Activated naive CD4-positive, alpha-beta T cell treated with anti-CD3 and anti-CD28 coated beads, Interleukin-2, amount 50 U/mL, for 16 hours (primary cell): ENCODE measurements at places on chromosomes 13 and 19.

GRCh38 chr19:35223084-35223790 lies 5.3 kb downstream of the FAM187B start:
- DNase-seq, result no peak

DNA sequence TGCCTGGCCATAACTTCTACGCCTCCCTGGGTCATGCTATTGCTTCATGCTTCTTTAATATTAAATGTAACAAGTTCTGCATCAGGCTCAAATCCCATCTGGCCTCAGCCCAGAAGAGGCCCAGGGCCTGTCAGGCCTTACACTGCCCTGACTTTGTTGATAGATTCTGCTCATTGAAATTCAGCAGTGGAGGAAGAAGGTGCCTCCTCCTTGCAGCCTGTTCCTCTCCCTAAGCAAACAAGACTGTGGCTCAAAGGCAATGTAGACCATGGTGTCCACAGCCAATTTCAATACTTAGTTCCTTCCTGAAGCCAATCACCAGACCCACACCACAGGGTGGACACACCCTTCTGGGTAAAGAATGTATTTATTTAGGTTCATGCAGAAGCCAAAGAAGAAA lies 59.4 kb downstream of the LACC1 start:
- no peak for DNase-seq

DNA sequence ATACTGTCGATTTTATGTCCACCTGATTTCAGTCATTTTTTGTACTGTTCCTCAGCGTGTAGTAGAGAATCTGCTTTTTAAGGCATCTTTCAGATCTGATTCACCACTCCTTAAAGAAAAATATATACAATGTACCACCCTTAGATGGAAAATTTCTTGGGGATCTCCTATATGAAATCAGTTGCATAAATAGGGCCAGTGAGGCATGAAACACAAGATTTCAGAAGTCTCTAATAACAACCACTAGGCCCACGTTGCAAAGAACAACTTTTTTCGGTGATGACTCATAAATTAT lies 1.4 kb downstream of the USP12 start:
- no peak for DNase-seq

DNA sequence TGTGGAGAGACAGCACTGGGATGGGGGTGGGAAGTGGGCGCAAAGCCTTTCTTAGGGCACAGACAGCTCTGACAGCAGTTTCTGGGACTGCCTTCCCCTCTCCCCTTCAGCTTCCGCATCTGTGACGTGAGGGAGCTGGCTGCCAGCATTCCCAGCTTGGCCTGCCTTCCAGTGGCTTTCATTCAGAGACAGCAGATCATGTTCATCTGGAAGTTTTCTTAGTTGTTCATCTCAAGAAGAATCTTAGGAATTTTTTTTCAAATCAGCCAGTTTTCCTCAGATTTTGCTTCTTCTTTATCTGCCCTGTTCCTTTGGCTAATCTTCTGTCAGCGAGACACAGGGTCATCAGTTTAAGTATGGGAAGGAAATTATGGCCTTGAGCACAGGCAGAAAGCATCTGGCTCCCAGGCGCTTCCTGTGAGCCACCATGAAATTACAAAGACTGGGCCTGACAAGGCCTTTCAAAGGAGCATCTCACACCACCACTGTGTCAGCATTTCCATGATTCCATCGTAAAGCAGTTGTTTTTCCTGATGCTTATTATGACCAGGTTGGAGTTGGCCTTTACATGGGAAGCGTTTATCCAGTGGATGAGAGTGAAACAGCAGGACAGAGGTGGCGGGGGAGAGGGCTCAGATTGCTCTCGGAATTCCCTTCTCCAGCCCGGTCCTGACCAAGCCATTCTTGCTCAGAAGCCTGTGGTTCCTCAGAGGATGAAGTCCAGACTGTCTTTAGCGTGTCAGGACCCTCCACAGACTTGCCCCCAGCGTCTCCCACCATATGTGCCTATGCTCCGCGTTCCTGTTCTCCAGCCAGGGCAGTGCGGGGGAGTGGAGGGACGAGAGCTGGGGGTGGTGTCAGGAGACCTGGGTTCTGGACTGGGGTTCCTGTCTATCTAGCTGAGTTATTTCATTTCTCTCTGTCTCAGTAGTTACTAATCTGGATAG lies 43.6 kb downstream of the ARHGAP35 start:
- no peak for DNase-seq

DNA sequence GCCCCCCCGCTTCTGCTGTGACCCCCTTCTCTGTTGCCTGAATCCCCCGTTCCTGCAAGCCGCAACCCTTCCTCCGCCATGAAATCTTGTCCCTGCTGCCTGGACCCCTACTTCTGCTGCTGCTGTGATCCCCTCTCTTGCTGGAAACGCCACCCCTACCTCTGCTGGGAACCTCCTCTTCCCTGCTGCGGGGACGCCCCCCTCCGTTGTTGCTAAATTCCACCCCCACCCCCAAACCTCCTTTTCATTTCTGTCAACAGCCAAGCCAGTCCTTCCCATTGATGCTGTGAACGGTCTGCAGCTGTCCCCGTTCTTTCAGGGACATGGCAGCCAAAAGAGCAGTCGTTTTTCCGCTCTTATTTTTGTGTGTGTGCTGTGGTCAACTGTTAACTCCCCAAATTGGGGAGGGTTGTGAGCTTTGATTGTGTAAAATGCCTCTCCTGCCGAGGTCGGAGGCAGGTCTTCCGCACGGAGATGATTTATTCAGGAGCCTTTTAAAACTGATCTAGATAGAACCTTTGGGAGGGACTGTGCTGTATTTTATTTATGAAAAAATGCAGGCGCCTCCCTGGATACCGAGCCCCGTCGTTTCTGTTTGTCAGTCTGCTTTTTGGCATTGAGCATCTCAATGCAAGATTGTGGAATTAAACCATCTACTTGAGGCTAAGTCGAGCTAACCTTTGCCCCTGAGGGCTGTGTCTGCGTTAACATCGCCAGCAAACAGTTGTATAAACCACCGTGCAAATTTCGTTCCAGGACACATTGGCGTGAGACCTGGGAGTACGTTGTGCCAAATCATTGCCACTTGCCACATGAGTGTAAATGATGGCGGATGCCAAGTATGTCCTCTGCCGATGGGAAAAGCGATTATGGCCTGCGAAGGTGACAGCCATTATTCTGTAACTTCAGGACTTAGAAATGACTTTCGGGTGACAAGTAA lies 27.9 kb upstream of the NDUFS7 start:
- no peak for DNase-seq

DNA sequence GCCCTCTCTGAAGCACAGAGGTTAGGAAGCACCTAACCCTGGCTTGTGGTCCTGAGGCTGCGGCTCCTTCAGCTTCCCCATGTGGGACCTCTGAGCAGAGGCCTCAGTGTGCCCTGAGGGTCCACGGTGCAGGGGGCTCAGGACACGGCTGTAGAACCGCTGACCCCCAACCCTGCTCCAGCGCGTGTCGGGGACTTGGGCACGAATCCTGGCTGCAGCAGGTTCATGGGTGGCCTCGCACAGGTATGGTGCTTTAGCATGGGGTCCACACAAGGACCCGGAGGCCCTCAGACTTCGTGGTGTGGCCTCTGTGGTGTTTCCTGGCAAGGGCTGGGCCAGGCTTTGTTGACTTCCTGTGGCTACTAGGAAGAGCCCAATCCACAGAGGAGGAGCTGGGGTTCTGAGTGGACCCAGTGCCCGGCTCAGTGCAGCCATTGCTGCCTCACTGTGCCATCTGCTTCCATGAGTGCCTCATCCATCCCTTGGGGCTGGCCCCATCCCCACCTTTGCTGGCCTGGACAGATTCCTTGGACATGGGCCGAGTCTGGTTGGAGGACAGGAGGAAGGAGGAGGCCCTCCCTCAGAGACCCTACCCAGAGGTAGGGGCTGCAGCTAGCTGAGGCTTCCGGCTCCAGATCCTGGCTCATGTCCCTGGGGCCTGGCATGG lies 24.5 kb downstream of the ZBTB7A start:
- DNase-seq, result no peak

- no peak for DNase-seq
Observed at GRCh38 chr13:68588623-68589022, 1358.5 kb upstream of the PCDH9 start.

DNA sequence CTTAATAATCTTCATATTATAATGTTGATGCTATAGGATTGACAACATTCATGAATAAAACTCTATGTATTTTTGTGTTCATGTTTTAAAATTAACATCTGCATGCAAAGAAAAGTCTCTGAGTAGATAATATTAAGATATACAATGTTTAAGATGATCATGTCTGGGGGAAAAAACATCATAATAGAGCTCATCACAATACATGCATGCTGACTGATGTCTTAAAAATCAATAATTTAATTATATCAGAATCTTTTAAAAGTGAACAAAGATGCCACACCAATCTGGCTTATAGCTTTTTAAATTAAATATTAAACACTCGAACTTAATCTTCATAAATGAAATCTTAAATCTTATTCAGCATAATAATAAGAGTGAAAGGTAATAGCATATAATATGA lies 933.9 kb upstream of the MIR17HG start:
- no peak for DNase-seq

DNA sequence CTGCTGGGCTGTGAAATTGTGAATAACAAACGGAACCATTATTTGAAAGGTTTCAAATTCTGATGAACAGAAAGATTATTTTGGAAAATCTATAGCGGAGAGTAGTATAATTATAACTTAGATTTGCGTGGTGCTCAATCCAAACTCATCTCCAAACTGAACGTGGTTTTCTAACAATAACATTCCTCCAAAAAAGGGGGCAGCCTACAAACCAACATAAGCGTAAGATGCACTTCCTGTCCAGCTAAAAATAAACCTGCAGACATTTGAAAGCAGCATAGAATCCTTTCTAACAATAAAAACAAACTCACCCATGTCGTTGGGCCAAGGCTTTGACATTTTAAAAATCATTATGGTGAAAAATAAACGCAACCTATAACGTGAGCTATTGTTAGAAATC lies 178.4 kb downstream of the COL4A1 start:
- DNase-seq, result no peak

- DNase-seq, result no peak
Observed at GRCh38 chr19:46195104-46195503, 34.4 kb upstream of the IGFL1 start.
